ENCODE measurements at places on chromosomes 5 and 9.

DNA sequence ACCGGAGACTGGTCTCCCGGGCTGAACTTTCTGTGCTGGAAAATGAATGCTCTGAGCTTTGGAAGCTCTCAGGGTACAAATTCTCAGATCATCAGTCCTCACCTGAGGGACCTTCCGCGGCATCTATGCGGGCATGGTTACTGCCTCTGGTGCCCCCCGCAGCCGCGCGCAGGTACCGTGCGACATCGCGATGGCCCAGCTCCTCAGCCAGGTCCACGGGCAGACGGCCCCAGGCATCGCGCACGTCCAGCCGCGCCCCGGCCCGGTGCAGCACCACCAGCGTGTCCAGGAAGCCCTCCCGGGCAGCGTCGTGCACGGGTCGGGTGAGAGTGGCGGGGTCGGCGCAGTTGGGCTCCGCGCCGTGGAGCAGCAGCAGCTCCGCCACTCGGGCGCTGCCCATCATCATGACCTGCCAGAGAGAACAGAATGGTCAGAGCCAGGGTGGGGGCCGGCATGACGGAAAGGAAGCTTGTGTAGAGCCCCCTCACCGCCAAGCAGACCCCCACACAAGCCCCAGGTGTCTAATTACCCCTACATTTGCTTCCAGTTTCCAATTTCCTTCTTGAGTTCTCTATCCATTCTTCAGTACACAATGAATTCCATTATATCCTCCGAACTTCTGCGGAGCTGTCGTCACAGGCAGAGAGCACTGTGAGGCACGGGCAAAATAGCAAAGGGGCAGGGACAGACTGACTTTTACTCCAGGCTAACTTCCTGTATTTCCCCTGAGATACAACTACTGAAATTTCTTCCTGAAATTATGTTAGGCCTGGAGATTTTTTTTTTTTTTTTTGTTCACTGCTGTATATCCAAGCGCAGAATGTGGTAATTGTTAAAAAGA lies 23.2 kb downstream of the CDKN2A start:
- DNase-seq: no peak

DNA sequence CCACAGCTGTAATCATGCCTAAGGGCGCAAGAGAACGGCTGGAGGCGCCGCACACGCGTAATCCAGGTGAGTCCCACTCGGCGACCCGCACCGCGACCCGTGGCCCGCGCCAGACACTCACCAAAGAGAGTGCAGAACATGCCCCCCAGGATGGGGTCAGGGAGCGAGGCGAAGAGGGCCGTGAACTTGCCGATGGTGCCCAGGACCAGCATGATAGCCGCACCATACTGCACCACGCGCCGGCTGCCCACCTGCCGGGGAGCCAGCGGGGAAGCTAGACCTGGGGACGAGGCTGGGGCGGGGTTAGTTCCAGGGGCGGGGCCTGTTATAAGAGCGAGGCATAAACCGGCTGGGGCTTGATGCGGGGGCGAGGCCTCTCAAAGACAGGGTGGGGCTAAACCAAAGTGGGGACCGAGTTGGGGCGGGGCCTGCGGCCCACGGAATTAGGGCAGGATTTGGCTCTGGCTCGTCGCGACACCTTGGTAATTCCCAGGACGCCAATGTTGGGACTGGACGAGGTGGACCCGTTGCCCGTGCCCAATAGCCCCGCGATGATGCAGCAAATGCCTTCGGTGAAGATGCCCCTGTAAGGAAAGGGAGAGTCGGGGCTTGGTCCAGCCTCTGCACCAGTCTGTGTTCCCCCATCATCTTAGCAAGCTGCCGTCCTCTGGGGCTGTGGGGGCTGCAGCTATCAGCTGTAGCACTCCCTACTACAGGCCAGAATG lies 4.8 kb downstream of the SLC23A1 start:
- no peak for DNase-seq

DNA sequence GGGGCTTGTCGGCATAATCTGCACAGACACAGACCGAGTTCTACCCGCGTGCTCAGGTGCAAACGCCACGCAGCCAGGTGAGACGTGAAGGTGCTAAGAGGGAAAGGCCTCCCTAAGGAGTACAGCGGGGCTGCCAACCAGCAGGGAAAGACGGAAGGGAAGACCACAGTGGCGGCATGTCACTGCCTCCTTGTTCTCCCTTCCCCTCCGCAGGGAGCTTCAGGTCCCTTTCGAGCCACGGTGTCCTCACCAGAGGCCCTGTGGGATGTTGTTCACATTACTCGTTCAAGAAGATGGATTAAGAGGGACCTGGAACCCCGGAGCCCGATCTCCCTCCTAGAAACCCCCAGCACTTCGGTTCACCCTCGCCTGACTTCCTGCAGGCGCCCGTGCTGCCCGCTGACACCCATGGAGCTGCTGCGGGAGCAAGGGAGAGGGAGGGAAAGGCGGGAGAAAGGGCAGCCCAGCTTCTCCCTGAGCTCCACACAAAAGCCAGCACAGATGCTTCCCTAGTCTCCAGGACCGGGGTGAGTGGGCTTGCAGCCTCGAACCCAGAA lies 686 bp downstream of the BRD9 start:
- DNase-seq: peak; percentile 12

GRCh38 chr9:15282567-15283285 lies 24.3 kb downstream of the TTC39B start:
- no peak for DNase-seq

GRCh38 chr5:74093561-74093960 lies 467.6 kb downstream of the ARHGEF28 start:
- DNase-seq: no peak
